ENCODE measurements at places on chromosomes 12 and 14.

- no peak for DNase-seq
Observed at GRCh38 chr12:91773749-91774429, 371.8 kb downstream of the BTG1 start.

GRCh38 chr12:90974286-90974685 lies 19.3 kb upstream of the CCER1 start:
- DNase-seq = no peak

- no peak for DNase-seq
Observed at GRCh38 chr14:94925416-94926173, 155.7 kb upstream of the GSC start.

DNA sequence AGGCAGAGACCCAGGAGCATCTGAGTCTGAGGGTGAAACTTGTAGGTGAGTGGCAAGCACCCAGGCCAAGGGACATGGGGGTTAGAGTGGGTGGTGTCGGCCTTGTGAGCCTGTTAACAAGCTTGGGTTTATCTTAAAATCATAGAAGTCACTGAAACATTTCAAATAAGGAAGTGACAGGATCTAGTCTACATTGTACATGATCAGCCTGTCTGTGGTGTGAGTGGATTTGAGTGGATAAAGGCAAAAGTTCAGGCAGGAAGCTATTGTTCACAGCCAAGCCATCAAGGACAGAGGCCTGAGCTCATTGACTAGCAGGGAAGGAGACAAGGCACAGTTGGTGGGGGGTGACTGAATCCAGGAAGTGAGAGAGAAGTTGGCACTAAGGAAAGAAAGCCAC lies 59.3 kb upstream of the FKBP4 start:
- DNase-seq = no peak

DNA sequence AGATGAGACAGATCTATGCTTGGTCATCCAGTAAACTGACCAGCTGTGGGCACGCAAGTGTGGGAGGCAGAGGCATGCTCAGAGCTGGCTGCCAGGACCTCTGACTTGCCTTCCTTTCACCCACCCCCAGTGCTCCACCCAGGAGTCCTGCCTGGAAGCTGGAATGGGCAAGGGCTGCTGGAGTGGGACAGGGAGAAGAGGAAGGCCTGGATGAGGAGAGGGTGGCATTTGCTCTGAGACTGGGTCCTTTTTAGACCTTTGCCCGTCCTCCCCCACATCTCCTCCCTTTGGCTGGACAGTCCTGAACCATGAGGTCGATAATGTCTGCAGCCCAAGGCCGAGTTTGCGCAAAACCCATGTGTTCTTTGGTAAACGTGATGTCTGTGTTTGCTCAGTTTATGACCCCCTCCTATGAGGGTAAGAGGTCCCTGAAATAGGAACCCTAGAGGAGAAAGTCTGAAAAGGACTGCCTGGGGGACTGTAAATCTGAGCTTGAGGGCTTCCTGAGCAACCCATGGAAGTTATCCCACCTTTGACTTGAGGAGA lies 3.8 kb upstream of the INHBE start:
- DNase-seq = no peak

Data from Peyer's patch (tissue), 4 donors.